ENCODE measurements at places on chromosomes 11 and 22. TPM values are rescaled to one million over a fixed set of nuclear protein-coding genes. Genes with fewer than 3 reads are reported as not detected.

The KCNK4 gene
- not detected for total RNA-seq

The OR8B8 gene
- total RNA-seq = not detected

The MS4A14 gene
- not detected for total RNA-seq

The OR8D1 gene
- not detected for total RNA-seq

The RGL4 gene
- total RNA-seq = not detected

The GRM5 gene
- total RNA-seq = 0.13 TPM

The RAB38 gene
- 1.9 TPM for total RNA-seq

The SSH3 gene
- total RNA-seq = 14.1 TPM

The USP47 gene
- 68.9 TPM for total RNA-seq

The MAPK8IP2 gene
- total RNA-seq = 0.38 TPM

The CYTH4 gene
- total RNA-seq = 0.06 TPM

The SHANK3 gene
- total RNA-seq = 37.3 TPM

The MPZL3 gene
- total RNA-seq = 6.0 TPM

The EMSY gene
- total RNA-seq = 15.4 TPM

The ACTN3 gene
- 0.06 TPM for total RNA-seq

The FXYD6 gene
- under 0.01 TPM for total RNA-seq

The MRGPRX4 gene
- total RNA-seq = 0.57 TPM

The TRPC6 gene
- total RNA-seq = 106 TPM

The KCNQ1 gene
- 0.32 TPM for total RNA-seq

The ANO1 gene
- 0.13 TPM for total RNA-seq

The OR5P2 gene
- not detected for total RNA-seq

The EIF4ENIF1 gene
- 12.0 TPM for total RNA-seq

The TRIM51 gene
- total RNA-seq = not detected

The OR4X2 gene
- total RNA-seq = not detected

The RFPL2 gene
- total RNA-seq = not detected

The NXPE1 gene
- under 0.01 TPM for total RNA-seq

The TSSK2 gene
- not detected for total RNA-seq

The TUG1 gene
- 59.2 TPM for total RNA-seq

The PHETA2 gene
- 28.8 TPM for total RNA-seq

The NCAM1 gene
- 0.65 TPM for total RNA-seq

The C11orf97 gene
- not detected for total RNA-seq

The KRTAP5-8 gene
- not detected for total RNA-seq

The PLAAT3 gene
- 22.8 TPM for total RNA-seq

The LMNTD2 gene
- 1.2 TPM for total RNA-seq

The TMA7B gene
- total RNA-seq = not detected

The PLEKHB1 gene
- 1.6 TPM for total RNA-seq

The DRD2 gene
- not detected for total RNA-seq

The ALX4 gene
- not detected for total RNA-seq

The NAALADL1 gene
- total RNA-seq = 8.8 TPM

The FOSL1 gene
- total RNA-seq = 4.4 TPM

The DEFB131B gene
- not detected for total RNA-seq

The INSC gene
- under 0.01 TPM for total RNA-seq

The CRYBB2 gene
- total RNA-seq = not detected

The RASSF10 gene
- under 0.01 TPM for total RNA-seq

The GDPD4 gene
- total RNA-seq = not detected

The EFCAB6 gene
- 0.50 TPM for total RNA-seq

The TRAF6 gene
- 11.9 TPM for total RNA-seq

The CHRM1 gene
- not detected for total RNA-seq

The OR4A15 gene
- not detected for total RNA-seq

The MMP7 gene
- total RNA-seq = 0.44 TPM

The AIFM3 gene
- not detected for total RNA-seq

The OVOL1 gene
- total RNA-seq = not detected

The ZDHHC24 gene
- 17.6 TPM for total RNA-seq
